Aorta (tissue), 5 donors: ENCODE measurements at places on chromosomes 13 and 19.

GRCh38 chr13:43166644-43167457 lies 143.5 kb downstream of the DNAJC15 start:
- H3K36me3 ChIP-seq = no peaks in the 10 kb centered on the region
- no peak overlapping the region for H3K4me3 ChIP-seq
- H3K27me3 ChIP-seq = no peaks in the 10 kb centered on the region
- no peak for DNase-seq

DNA sequence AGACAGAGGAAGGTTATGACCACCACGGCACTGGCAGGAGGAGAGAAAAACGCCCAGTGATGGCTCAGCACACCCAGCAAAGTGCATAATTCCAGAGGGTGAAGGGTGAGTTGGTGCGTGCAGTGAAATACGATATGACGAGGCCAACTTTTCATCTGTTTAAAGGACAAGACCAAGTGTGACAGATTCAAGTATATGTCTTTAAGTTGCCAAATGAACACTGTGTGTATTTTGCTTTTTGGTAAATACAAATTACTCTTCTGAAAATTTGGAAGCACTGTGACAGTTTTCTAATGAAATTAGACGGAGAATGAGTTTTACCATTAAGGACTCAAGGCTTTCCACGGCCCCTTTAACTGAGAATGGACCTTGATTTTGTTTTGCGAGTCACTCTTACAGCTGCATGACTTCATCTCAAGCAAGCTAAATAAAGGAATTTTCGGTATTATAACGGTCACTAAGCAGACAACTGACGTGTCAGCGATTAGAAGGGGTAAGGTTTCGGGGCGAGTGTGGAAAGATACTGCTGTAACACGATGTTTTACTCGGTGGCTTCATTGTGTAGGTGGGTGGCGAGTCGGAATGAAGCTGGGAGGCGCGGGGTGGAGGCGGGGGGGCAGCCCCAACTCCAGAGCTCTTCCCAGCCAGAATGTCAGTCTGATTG lies 22.8 kb downstream of the COL4A2 start:
- H3K4me1 ChIP-seq = peaks cover 8% of the 10 kb centered on the region
- no peaks in the 10 kb centered on the region for H3K27me3 ChIP-seq

- DNase-seq = peak; percentile 99
- no peaks in the 10 kb centered on the region for H3K4me1 ChIP-seq
- no peaks in the 10 kb centered on the region for H3K27me3 ChIP-seq
- no peaks in the 10 kb centered on the region for H3K36me3 ChIP-seq
- peak overlapping the region; percentile 84 for H3K27ac ChIP-seq
Measured at GRCh38 chr13:30408319-30409101, 13.8 kb upstream of the UBE2L5 start.

DNA sequence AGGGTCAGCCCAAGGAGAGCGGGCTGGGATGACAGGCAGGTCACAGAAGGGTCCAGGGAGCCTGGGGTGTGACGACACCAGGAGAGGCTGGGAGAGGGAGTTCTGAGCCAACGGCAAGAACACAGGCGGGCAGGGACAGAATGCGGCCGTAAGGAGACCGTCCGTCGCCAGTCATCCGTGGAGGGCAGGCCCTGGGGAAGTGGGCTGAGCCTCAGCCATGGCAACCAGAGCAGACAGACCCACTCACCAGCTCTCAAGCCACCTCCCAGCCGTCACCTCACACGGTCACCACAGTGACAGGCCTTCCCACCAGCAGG lies 3.7 kb upstream of the TMEM86B start:
- no peaks in the 10 kb centered on the region for H3K4me1 ChIP-seq
- no peak overlapping the region for H3K27ac ChIP-seq
- peaks cover 7% of the 10 kb centered on the region for H3K36me3 ChIP-seq
- H3K4me3 ChIP-seq = no peak overlapping the region
- no peaks in the 10 kb centered on the region for H3K27me3 ChIP-seq

DNA sequence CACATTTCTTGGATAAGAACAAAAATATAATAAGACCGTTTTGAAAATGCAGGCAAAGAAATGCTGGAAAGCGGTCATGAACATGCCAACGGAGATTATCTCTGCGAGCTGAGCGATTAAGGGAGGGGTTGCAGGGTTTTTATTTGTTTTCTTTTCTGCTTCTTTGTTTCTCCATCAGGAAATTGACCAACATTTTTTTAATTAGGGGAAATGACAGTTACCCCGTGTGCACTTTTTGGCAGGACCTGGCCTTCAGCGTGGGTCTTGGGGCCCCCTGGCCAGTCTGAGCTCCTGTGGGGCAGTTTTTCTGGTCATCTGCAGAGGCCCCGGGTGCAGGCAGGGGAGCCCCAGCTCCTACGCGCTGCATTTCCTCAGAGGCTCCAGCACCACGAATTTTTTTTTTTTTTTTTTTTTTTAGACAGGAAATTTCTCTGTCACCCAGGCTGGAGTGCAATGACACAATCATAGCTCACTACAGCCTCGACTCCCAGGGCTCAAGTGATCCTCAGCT lies 31.3 kb upstream of the HOMER3 start:
- no peak for DNase-seq
- H3K4me1 ChIP-seq = no peaks in the 10 kb centered on the region
- no peak overlapping the region for H3K27ac ChIP-seq
- H3K36me3 ChIP-seq = no peaks in the 10 kb centered on the region
- H3K27me3 ChIP-seq = no peaks in the 10 kb centered on the region

GRCh38 chr19:38647966-38648768 lies 718 bp downstream of the ACTN4 start:
- H3K36me3 ChIP-seq = no peaks in the 10 kb centered on the region
- DNase-seq = no peak
- peak overlapping the region; percentile 95 for H3K27ac ChIP-seq

- H3K4me3 ChIP-seq = no peak overlapping the region
- no peaks in the 10 kb centered on the region for H3K4me1 ChIP-seq
- H3K36me3 ChIP-seq = peaks cover 8% of the 10 kb centered on the region
- DNase-seq = no peak
- no peak overlapping the region for H3K27ac ChIP-seq
- no peaks in the 10 kb centered on the region for H3K27me3 ChIP-seq
Measured at GRCh38 chr19:45294291-45295029, 28.2 kb downstream of the CKM start.

GRCh38 chr13:92622905-92623304 lies 603.7 kb upstream of the GPC6 start:
- no peak overlapping the region for H3K27ac ChIP-seq
- no peak for DNase-seq
- H3K36me3 ChIP-seq = no peaks in the 10 kb centered on the region
- H3K4me1 ChIP-seq = no peaks in the 10 kb centered on the region
- H3K27me3 ChIP-seq = no peaks in the 10 kb centered on the region

DNA sequence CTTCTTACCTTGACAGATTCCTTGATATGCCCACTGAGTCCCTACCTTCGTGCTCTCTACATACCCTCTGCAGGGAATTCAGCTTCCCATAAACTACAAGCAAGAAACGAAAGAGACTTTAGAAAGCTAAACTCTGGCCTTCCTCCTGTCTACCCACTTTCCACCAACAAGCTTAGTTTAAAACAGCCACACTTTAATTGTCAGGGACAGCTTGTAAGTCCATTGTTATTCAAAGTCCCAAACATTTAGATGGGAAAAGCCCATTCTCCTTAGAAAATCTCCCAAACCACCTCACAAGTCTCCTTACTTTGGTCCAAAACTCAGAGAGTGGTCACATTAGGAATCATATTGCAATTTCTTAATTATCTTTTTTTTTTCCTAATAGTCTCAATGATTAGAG lies 2695.8 kb downstream of the PCDH9 start:
- H3K4me1 ChIP-seq = no peaks in the 10 kb centered on the region
- no peaks in the 10 kb centered on the region for H3K27me3 ChIP-seq
- DNase-seq = no peak
- no peak overlapping the region for H3K4me3 ChIP-seq
- H3K36me3 ChIP-seq = no peaks in the 10 kb centered on the region

- H3K27ac ChIP-seq = no peak overlapping the region
- peak; percentile 76 for DNase-seq
- H3K36me3 ChIP-seq = no peaks in the 10 kb centered on the region
Measured at GRCh38 chr13:109700176-109700575, 86.2 kb downstream of the IRS2 start.

- H3K4me1 ChIP-seq = no peaks in the 10 kb centered on the region
- no peak overlapping the region for H3K27ac ChIP-seq
- no peaks in the 10 kb centered on the region for H3K27me3 ChIP-seq
- no peak overlapping the region for H3K4me3 ChIP-seq
Measured at GRCh38 chr19:12867120-12868099, 13.8 kb downstream of the DNASE2 start.

DNA sequence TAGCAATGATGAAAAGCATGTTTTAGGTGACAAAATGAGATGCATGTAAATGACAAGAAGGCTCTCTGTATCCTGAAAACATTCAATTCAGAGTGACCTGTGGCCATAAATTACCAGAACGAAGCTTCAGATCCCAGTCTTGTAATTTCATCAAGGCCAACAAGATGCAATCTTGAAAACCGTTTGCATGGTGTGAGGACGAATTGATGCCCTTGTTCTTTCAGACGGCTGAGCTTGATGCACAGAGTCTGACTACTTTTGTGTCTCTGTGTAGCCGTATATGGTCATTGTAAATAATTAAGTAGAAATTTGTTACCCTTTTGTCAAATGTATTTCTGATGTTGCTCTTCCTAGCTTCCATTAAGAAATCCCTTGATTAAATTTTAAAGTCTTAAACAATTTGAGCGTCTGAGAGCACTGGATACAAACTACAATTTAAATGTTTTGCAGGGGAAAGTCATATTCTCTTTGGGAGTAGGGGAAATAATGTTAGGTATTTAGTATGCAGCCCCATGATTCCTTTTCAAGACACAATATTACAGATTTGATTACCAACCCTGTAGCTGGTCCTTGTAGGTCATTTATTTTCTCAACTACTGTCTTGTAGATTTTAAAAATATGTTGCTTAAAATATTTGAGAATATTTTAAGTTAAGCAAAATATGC lies 125.8 kb upstream of the PCDH9 start:
- H3K4me3 ChIP-seq = no peak overlapping the region
- DNase-seq = no peak
- no peaks in the 10 kb centered on the region for H3K4me1 ChIP-seq
- no peaks in the 10 kb centered on the region for H3K36me3 ChIP-seq

- no peaks in the 10 kb centered on the region for H3K4me1 ChIP-seq
- no peak overlapping the region for H3K4me3 ChIP-seq
- H3K27me3 ChIP-seq = no peaks in the 10 kb centered on the region
- H3K36me3 ChIP-seq = no peaks in the 10 kb centered on the region
- H3K27ac ChIP-seq = no peak overlapping the region
Measured at GRCh38 chr19:39927076-39927475, 7.4 kb downstream of the FCGBP start.

DNA sequence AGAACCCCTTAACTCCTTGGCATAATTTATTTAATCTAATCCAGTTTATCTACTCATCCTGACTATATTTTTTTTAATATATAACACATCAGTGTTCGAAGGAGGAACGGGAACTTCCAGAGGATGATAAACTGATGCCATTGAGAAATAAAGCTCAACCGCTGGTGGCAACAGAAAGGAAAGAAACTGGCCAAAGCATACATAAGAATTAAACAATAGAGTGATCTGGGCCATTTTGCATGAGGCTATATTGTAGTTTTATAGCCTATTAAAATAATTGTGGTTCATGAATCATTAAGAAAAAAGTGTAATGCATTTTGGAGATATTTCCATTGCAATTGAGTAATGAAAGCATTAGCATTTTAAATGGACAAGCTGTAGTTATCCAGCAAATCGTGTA lies 94.2 kb downstream of the FRY start:
- no peak for DNase-seq
- no peak overlapping the region for H3K27ac ChIP-seq
- H3K4me3 ChIP-seq = no peak overlapping the region
- no peaks in the 10 kb centered on the region for H3K36me3 ChIP-seq

- no peak for DNase-seq
- no peaks in the 10 kb centered on the region for H3K4me1 ChIP-seq
Measured at GRCh38 chr13:39025433-39025839, 12.5 kb downstream of the PROSER1 start.

- no peak overlapping the region for H3K27ac ChIP-seq
- H3K4me3 ChIP-seq = no peak overlapping the region
- H3K4me1 ChIP-seq = no peaks in the 10 kb centered on the region
Measured at GRCh38 chr13:94494026-94494425, 14.5 kb upstream of the DCT start.

DNA sequence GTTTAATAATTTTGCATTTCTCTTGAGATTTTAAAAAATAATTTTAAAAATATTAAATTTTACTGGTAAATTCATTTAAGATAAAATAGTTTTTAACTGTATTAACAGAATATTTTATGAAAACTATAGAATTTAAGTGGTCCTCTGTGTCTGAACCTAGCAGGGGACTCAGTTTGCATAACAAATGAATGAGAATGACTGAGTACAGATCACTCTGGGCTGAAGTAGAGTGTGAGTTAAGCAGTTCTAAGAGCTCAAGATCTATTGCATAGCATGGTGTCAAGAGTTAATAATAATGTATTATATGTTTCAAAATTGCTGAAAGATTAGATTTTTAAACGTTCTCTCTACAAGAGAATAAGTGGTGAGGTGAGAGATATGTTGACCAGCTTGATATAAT lies 348.3 kb upstream of the SLITRK1 start:
- H3K27me3 ChIP-seq = no peaks in the 10 kb centered on the region

- H3K27me3 ChIP-seq = no peaks in the 10 kb centered on the region
- H3K4me3 ChIP-seq = no peak overlapping the region
- H3K4me1 ChIP-seq = peaks cover 13% of the 10 kb centered on the region
Measured at GRCh38 chr13:97231118-97231828, 9.1 kb downstream of the MBNL2 start.

DNA sequence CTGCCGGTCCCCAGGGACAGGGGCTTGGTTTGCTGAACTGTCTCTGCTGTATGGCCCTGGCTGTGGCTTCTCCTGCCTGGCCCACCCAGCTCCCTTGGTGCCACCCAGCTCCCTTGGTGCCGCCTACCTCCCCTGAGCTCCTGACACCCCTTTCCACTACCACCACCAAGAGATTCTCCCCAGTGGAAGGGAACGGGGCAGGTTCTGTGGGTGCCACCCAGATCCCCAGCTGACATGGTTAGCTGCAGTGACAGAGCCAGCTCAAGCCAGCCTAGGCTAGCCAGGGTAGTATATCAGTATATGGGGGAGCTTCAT lies 28.5 kb upstream of the POP4 start:
- no peaks in the 10 kb centered on the region for H3K36me3 ChIP-seq
- DNase-seq = no peak
- H3K27me3 ChIP-seq = no peaks in the 10 kb centered on the region
- H3K4me3 ChIP-seq = no peak overlapping the region
- no peaks in the 10 kb centered on the region for H3K4me1 ChIP-seq
- no peak overlapping the region for H3K27ac ChIP-seq

DNA sequence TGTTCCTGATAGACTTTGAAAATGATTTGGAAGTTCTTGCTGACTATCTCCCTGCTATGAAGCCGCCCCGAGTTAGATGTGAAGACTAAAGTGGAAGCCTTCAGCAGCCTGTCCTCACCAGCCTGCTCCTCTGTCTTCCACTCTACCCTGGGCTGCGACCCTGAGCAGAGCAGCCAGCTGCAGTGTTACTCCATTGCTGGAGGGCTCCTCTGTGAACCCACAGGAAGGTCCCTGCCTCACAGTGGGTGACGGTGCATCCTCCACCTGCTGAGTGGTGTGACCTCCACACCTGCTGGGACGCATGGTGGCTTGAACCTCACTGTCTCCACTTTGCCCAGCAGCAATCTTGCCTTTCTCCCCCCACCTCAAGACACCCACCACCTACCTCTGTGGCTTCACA lies 116.4 kb downstream of the IRS2 start:
- peaks cover 2% of the 10 kb centered on the region for H3K4me1 ChIP-seq
- no peak for DNase-seq
- H3K27me3 ChIP-seq = no peaks in the 10 kb centered on the region
- H3K27ac ChIP-seq = no peak overlapping the region
